ENCODE measurements at places on chromosomes 1 and 21.
A peak's percentile ranks its signal among the peaks of the same experiment; 100 is the strongest.

- no peak for DNase-seq
These were observed 62.4 kb upstream of the LRRC8B start for GRCh38 chr1:89462250-89462649.

- no peak for DNase-seq
These were observed 7.5 kb downstream of the CNN3 start for GRCh38 chr1:94919241-94920030.

GRCh38 chr1:221940631-221941030, 198.7 kb upstream of the DUSP10 start:
- DNase-seq, result no peak

DNA sequence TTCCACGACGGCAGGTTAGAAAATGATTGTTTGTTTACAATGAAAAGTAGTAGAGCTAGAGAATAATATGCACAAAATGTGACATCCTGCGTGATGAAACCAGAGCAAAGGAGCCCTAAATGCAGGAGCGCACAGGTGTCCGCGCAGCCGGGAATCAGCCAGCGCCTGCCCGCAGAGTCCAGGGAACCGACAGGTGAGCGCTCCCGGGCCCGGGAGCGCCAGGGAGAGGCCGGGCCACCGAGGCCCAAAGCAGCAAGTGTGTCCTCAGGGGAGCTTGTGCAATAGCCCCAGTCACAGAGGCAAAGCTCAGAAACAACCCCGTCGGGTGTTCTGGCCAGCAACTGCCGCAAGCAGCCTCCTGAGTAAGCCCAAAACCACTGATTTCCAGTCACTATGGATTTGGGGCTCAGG, 789 bp upstream of the GALE start:
- no peak for DNase-seq

DNA sequence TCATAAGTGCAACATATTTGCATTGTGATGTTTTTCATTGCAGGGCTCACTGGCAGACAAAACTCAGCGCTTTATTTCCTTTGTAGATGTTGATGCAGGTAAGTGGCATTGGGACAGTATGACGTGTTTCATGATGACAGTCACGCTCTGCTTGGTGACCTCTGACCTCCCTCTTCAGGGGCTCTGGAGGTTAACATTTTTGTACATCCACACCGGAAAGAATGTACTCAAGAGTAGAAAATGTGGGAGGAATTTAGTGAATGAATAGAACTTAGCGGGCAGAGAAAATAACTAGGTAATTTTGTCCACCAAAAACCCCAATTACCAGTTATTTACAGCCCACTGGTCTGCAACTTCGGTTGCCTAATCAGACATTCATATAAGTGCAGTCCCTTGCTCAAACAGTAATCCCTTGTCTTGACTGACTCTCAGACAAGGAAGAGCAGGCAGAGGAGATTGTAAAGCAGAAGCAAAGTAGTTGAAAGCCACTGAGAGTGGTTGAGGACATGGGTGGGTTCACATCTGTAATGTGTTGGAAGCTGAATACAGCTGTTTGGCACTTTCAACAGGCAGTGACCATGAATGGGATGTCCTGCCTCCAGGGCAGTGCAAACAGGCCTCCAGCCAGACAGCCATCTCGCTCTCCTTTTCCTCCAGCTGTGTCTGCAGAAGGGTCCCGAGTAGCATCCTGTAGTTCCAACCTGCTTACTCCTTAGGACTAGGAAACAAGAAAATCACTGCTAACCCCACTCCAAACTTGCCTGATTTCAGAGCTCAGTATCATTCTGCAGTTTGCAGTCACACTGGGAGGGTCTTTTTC, 188.9 kb downstream of the NRIP1 start:
- DNase-seq, result no peak

- DNase-seq, result peak; percentile 74
These were observed 540 bp downstream of the ARHGEF2 start for GRCh38 chr1:155977690-155978324.

DNA sequence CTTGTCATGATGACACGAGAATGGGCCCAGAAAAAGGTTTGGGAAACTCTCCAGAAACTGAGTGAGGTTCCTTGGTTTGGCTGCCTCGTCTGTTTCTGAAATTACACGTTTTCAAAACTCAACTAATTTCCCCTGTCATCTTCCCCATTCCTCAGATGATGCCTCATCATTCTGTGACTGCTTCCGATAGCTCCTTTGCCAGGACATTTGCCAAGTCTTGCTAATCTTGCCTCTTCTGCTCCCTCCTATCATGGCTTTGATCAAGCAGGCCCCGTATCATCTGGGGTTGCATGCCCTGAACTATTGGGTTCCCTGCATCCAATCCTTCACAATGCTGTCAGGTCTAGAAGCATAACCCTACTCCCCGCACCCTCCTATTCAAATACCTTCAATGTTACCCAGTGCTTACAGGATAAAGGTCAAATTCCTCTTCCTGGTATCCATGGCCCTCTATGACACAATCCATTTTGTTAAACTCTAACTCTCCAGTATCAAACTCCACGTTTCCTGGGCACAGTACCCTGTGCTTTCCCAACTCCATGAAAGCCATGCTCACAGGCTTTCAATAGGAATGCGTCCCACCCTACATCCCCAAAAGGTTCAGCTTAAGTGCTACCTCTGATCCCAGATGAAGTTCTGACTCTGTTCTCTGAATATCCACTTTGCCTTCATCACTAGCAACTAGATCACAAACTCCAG, 22.2 kb upstream of the TMEM200B start:
- no peak for DNase-seq

DNA sequence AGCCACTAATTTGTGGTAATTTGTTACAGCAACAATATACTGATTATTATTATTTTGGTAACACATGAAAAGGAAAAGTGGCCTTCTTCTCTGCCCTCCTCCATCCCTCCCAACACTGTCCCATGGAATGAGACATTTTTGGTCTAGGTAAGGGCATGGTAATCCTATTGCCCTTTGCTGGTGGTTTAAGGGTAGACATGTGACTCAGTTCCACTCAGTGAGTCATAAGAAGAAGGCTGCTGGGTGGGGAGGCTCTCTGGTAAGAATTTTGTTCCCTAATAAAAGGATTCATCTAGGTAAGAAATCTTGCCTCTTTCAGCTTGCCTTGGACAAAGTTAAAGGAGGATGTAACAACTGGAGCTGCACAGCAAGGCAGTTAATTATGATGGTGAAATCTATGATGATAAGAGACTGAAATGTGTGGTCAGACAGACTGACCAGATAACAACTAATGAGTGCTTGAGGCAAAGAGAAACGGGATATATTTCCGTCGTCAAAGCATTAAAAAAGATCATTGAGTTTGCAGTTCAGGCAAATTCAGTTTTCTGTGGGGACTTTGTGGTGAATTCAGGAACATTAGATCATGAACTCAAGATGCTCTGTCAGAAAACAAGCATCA, 232.0 kb upstream of the KCNK2 start:
- DNase-seq, result no peak

GRCh38 chr1:39545531-39545930, 31.1 kb downstream of the PABPC4 start:
- no peak for DNase-seq

DNA sequence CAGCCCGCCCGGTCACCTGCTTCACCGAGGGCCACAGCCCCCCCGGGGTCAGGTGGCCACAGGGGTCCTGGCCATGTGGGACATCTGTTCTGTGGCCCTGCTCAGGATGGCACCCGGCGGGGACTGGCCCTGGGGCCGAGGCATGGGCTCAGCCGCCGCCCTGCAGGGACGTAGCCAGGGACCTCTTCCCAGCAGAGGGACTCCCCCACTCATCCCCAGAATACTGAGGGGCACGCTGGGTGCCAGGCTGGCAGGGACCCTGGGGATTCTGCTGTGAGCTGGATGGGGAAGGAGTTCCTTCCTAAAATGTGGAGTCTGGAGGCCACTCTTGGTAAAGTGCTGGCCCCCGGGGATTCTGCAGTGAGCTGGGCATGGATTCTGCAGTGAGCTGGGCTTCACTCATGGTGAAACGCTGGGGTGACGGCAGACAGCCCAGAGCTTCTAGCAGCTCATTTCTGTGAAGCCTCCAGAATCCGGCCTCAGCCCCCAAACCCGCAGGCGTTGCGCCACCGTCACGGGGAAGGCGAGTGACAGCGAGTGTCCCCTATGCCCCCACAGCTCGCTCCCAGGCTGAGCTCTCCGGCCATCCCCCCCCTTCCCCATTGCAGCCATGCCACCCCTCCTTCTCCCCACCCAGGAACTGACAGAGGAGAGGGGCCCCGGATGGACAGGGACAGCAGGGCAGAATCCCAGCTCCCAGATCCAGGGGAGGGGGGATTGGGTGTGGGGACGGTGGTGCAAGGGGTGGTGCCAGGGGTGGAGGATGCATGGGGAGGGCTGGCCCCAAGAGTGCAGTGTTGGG, 1.4 kb downstream of the ITGB2 start:
- DNase-seq, result no peak

GRCh38 chr1:206633708-206634121, 1.6 kb upstream of the DYRK3 start:
- DNase-seq, result no peak

DNA sequence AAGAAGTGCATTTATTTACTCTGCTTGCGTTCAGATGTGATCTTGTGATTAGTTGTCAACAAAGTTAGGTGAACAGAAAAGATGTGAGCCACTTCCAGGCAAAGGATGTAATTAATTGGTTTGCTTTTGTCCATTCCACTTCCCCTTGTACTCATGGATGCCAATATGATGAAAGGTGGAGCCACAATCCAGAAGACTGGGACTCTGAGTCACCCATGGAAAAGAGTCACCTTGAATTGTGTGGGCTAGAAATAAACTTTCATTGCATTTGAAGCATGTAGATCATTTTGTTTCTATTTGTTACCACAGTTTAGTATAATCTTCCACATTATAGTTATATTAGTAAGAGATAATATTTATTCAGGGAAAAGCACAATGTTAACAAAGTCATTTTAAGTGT, 684.2 kb downstream of the LTN1 start:
- DNase-seq, result no peak

- DNase-seq, result no peak
These were observed 11.1 kb downstream of the ZFYVE9 start for GRCh38 chr1:52153010-52153409.

DNA sequence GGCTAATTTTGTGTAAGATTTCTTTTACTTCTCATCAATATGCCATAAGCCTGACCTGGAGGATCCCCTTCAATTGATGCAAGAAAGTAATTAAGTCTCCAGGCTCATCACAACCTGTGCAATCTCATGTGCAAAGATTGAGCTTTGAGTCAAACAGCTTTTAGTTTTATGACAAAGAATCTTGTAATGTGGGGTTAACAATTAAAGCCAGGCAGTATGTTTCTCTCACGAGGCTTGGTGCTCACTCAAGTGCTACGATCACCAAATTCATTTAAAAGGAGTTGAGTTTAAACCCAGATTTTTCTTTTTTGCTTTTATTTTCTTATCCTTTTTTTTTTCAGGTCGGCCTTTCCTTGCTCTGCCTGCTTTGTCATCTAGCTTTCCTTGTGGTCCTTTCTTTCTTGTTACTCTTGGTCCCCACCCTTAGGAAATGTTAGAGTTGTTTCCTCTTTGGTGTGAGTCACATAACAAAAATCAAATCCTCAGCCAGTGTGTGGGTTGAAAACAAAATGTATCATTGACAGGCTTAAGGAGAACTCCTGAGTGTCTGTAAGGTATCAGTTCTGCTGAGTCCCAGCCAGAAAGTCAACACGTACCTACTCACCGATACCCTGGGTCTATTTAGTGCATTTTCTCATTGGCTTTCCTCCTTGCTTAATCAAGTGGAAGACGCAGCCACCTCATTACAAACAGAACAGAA, 1037.2 kb downstream of the ADGRL2 start:
- DNase-seq, result no peak

GRCh38 chr1:66323958-66324625, 209.9 kb upstream of the SGIP1 start:
- no peak for DNase-seq

- DNase-seq, result no peak
These were observed 25.9 kb downstream of the SZRD1 start for GRCh38 chr1:16392740-16393569.

DNA sequence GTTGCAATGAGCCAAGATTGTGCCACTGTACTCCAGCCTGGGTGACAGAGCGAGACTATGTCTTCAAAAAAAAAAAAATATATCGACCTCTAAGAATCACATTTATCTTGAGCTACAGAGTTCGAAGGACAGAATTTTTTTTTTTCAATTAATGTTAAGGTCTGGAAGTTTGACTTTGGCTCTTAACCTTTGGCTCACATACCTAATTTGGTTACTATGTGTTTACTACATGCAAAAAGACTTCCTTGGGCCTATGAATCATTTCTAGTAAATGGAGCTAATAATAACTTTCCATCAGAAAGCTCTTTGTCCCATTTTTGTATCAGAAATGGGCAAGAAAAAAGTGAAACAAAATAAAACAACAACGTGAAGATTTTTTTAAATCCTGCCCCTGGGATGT, 351.2 kb downstream of the SMYD3 start:
- DNase-seq, result no peak

DNA sequence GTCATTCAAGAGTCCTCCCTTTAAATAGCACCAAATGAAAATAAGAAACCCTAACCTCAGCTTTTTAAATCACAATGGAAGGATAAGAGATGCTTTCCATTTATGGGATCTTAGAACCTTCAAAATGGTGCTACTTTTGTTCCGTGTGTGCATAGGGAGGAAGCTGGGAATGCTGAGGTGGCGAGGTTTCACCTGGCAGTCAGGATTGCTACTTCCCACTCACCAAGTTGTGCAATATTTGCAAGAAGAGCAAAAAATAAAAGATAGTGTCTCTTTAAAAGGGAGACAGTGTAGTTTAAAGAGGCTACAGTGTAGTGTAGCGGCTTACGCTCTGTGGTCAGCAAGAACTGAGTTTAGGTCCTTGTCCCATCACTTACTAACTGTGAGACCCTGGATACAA, 392.4 kb upstream of the ST6GALNAC5 start:
- no peak for DNase-seq

DNA sequence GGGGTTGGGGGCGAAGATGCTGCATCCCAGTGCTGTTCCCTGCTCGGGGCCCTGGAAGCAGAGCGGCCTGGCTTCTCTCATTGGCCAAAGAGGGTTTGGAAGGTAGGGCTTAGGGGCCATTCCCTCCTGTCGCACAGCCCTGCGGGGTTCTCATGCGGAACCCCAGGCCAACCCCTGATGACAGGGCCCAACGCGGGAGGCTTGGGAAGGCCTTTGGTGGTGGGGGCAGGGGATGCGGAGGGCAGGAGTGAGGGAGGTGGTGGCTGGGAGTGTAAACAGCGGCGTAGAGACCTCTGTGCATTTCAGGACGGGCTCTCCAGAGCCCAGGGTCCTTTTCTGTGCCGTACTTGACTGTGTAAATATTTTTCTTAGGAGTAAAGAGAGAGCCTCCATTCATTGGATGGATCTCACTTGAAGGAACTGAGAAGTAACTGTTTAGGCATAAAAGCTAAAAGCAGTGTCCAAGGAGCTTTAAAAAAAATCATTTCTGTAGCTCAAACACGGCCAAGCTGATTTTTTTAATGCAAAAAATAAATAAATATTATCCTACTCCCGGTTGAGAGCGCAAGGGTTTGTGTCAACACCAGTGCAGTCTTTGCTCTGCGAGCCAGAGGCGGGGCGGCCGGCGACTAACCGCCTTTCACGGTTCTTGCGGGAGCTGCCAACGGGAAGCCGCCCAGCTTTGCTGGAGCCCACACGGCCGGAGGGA, 169.1 kb downstream of the PRDM16 start:
- DNase-seq, result no peak

GRCh38 chr21:41926117-41926806, 27.6 kb downstream of the C2CD2 start:
- DNase-seq, result peak; percentile 18

- peak; percentile 76 for DNase-seq
These were observed 1.7 kb downstream of the BEST4 start for GRCh38 chr1:44786138-44786840.

GRCh38 chr21:37516998-37517397, 150.4 kb downstream of the DYRK1A start:
- no peak for DNase-seq

All from activated T-cell treated with anti-CD3 and anti-CD28 coated beads for 4 hours (primary cell).